Stimulated activated CD8-positive, alpha-beta memory T cell treated with anti-CD3 and anti-CD28 coated beads, Interleukin-7, amount 100 ng/mL, for 4 hours (primary cell): ENCODE measurements at places on chromosomes 12 and 14.

GRCh38 chr12:54017878-54018467 is 9.2 kb downstream of the HOXC8 start:
- DNase-seq = peak; percentile 56

GRCh38 chr12:98999559-98999958 is 354.5 kb downstream of the APAF1 start:
- DNase-seq = no peak

- DNase-seq = no peak
Observed at GRCh38 chr12:71950819-71951218, 12.2 kb downstream of the TPH2 start.

GRCh38 chr12:24615967-24616411 is 332.9 kb downstream of the BCAT1 start:
- DNase-seq = no peak

DNA sequence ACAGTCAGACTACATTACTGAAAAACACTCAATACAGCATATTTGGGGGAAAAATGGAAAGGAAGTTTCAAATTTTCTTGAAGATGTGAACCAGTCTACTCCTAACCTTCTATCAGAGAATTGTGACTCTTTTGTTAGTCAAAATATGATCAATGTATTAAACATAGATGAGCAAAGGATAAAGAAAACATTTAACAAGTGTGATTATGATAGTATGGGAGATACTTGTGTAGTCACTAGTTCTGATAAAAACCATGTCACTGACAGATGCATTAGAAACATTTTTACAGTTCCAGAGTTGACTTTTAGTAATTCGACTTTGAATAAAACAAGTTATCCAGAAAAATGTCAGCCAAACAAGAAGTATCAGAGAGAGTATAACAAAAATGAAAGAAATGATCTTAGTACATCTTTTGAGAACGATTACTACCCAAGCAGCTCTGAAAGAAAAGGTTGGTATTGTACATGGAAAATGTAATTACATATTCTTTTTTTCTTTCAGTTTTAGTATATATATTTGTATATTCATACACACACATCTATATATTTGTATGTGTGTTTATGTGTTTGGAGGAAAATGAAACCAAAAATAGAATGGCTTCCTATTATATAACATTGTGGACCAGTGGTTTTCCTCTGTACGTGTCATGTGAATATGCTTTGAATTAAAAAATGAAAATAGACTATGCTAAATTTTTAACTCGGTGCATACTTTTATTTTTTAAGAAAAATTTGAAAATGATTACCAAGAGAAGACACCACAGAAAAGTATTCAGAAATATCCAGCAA is 63.3 kb upstream of the ABCD2 start:
- no peak for DNase-seq

DNA sequence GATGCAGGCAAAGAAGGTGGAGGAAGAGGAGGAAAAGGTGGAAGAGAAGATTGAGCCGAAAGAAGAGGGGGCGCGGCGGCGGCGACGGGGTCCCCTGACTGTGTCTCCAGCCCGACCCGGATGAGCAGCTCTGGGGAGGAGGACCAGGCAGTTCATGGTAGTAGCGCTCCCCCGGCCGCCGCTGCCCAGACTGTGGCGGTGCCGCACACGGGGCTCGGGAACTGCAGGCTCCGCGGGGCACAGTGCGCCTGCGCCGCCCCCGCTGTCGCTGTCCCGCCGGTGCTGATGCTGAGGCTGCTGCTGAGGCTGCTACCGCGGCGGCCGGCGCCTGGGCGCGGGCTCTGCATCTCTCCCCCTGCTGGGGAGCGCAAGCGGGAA is at the start of gene KCNH5:
KCNH5 (minus strand) TSS at position 225 of the 378 bp plus-strand sequence. CDS start 272 bp downstream, outside the sequence.
- DNase-seq = no peak

- DNase-seq = no peak
Observed at GRCh38 chr12:58915634-58916033, 4.7 kb downstream of the LRIG3 start.

DNA sequence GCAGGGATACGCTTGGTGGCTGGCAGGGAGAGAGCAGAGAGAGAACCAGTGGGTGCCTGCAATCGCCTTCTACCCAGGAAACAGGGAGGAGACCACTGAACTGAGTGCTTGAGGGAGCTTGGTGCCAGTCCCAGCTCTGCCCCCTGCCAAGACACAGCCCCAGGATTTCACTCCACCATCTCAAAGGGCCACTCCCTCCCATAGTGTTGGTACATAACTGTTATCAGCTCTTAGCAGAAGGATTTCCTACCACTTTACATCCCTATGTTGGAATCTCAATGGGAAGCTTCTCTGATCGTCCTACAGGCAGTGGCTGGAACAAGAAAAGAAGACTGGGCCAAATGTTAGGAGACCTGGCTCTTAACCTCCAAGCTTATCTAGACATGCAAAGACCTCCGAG is 157.4 kb upstream of the FOXN3 start:
- DNase-seq = no peak

GRCh38 chr14:36105401-36105800 is 71.1 kb downstream of the PTCSC3 start:
- DNase-seq = no peak

DNA sequence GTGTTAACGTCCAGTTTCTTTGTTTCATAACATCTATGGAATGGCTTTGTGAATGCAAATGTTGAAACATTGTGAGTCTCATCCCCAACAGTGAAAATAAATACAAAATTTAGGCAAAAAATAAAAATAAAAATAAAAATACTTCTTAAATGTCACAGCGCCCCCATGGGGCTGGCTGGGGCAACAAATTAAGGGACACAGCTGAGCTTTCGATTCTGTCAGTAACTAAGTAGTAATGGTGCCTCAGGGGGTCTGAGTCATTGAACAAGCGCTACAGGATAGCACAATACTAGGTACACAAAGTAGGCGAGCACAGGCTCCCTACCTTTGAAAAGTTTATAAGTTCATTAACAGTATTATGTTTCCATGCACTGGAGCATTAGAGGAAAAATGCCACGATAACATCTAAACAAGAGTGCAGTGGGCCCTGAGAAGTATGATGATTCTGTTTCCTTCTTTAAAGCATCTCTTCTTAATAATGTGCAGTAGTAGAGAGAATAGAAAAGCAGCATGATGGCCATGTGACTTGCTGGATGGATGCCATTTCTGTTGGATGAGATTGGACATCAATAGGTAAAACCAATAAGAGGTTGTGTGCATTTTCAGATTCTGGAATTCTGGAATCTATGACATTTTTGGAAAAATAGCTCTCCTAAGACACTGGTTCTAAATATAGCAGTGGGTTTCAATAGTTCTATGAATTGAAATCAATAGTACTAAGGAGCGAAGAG is 667.2 kb downstream of the DIO2 start:
- DNase-seq = no peak

GRCh38 chr14:104346608-104347007 is 208.2 kb downstream of the KIF26A start:
- no peak for DNase-seq

GRCh38 chr14:91215381-91215780 is 29.1 kb downstream of the GPR68 start:
- DNase-seq = no peak

- no peak for DNase-seq
Observed at GRCh38 chr12:104815935-104816334, 142.2 kb downstream of the SLC41A2 start.

DNA sequence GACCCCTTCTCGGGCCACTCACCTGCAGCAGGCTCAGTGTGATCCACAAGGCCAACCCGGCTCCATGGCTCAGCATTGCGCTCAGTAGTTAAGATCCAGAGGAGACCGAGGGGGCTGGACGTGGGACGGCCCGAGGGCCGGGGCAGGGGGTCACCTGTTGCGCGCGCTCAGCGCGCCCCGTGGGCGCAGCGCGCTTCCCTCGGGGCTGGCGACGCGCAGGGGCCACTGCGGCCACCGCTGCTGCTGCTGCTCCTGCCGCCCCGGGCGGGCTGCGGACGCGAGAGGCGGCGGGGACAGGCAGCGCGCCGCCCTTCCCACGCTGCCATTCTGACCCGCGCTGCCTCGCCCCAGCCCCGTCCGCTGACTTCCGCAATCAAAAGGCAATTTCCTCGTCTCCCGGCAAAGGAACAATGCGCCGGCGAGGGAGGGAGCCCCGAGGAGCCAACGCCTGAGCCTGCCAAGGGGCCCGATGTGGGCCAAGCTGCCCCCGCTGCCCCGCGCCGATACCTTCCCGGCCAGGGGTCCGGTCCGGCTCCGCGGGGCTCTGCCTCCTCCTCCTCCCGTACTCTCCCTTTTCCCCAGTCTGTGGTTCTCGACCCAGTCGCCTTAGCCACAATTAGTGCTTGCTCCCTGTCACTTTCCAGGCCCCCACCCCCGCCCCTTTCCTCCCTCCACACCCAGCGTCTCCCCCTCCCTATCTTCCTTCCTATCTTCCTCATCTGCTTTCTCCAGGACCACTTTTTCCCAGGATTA is 27.3 kb downstream of the PTPRB start:
- DNase-seq = peak; percentile 1

DNA sequence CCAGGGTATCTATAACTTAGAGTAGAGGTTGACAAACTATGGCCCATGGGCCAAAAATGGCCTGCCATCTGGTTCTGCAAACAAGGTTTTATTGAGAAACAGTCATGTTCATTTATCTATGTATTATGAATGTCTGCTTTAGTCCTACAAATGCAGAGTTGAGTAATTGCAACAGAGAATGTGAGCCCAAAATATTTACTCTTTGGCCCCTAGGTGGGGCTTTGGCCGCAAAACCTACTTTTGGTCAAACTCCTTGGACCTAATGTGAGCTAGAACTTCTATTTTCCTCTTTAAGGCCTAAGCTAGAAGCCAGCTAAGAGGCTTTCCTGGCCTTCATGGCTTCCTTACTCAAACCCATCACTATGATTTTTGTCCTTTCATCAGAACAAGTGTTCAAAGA is 379.1 kb downstream of the NELL2 start:
- DNase-seq = no peak

DNA sequence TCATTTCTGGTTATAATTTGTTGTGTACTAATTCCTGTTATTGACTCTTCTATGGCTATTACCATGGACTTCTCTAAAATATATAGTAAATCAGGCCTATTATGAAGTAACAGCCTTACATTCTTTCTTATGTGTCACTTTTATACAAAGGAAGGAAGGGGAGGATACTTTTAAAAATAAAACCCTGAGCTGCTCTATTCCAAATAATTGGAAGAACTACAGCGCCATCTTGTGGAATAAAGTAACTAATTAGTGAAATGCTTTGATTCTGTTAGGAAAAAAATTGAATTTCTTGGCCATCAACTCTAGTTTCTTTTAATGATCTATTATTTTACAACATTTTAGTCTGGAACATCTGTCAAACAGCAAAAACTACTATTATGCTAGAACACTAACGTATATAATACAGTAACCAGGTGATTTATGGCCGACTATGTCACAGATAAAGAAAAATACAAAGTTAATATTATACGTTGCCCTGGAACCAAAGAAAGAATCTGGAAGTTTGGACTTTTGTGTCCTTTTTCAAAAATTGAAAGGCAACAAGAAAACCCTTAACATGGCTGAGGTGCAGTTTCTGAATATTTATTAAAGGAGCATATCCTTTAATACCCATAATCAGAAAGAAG is 55.0 kb upstream of the NELL2 start:
- DNase-seq = no peak

GRCh38 chr14:76967788-76968187 is 60.7 kb downstream of the IRF2BPL start:
- DNase-seq = no peak

- no peak for DNase-seq
Observed at GRCh38 chr14:79627058-79627457, 584.2 kb downstream of the DIO2 start.

- no peak for DNase-seq
Observed at GRCh38 chr14:30708157-30708556, 86.0 kb downstream of the SCFD1 start.

- DNase-seq = no peak
Observed at GRCh38 chr12:124700810-124701592, 133.6 kb upstream of the NCOR2 start.

DNA sequence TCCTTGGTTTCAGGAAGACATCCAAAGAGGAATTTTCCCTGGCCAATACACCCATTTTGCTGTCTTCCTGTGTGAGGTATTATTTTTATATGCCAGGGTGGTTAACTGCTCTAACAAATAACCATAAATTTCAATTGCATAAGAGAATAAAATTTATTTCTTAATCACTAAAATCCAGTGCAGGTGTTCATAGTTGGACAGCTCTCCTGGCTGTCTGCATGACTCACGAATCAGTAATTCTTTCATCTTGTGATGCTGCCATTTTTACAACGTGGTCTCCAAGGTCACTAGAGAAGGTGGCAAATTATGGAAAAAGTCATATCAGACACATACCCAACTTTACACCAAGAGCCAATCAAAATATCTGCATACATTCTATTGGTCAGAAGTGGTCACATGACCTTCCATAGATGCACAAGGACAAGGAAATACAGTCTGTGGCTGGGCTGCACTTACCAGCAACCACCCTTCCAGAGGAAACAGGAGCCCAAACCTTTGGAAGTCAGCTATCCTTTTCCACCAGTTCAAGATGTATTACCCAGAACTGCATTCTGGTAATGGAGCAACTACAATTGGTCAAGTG is 193.5 kb upstream of the PLEKHG7 start:
- no peak for DNase-seq

- no peak for DNase-seq
Observed at GRCh38 chr14:61561104-61561503, 134.2 kb upstream of the HIF1A start.

- no peak for DNase-seq
Observed at GRCh38 chr12:84785281-84785680, 127.3 kb downstream of the SLC6A15 start.

GRCh38 chr14:104356738-104357688 is 218.6 kb downstream of the KIF26A start:
- DNase-seq = no peak

- no peak for DNase-seq
Observed at GRCh38 chr12:47757364-47757839, 1.3 kb downstream of the RAPGEF3 start.

- DNase-seq = no peak
Observed at GRCh38 chr14:81062816-81063215, 107.4 kb downstream of the TSHR start.

- DNase-seq = no peak
Observed at GRCh38 chr14:34733245-34733644, 18.9 kb upstream of the CFL2 start.

DNA sequence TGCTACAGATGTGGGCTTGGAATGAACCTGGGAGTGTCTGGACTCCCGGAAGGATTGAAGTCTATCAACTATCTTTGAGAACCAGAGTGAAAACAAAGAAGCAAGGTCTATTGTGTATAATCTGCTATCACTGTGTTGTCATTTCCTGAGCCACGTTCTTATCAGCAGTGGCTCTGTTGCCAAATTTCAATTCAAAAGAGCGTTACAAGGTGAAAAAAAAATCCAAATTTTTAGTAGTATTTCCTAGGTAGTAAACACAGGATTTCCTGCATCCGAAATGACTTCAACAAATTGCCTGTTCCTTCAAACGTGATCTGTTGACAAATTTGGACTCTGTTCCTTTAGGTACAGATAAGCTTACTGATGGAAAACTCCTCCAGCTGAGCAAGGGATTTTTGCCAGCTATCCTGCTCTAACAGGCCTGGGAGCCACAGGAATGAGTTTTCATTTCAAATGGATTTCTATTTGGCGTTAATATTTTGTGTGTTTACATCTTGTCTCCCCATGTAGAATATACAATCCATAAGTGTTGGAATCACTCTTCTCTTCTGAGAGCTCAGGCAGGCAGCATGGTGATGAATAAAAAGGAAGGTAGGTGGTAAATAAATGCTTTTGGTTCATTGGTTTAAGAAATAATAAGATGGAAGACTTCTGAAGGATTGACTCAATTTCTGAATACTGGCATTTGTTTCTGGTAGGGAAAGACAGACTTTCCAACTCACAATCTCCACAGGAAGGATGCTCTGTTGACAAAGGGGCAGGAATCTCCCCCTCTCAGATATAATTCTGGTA is 58.5 kb downstream of the GPR135 start:
- no peak for DNase-seq

GRCh38 chr12:69064734-69065443 is 131.9 kb upstream of the CPM start:
- DNase-seq = no peak
